Activated naive CD4-positive, alpha-beta T cell treated with anti-CD3 and anti-CD28 coated beads, Interleukin-2, amount 10 ng/mL, durations not matched to agents 7 days and 5 days (primary cell): ENCODE measurements at places on chromosomes 5 and 9.

DNA sequence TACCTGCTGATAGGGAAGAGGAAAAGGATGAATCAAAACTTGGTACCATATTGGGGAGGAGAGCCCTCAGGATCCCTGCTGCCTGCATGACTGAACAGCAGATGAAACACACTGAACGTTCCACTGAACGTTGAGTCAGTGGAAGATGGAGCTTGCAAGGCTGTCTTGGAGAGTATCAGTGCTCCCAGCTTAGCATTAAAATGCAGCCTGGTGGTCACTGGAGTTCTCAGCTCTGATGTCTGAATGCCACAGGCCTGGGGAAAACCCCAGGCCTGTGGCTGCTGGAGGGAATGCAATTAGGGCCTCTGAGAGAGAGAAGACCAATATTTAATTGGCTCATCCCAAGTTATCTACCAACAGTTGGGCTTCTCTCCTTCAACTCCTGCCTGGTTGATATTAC, 54.5 kb downstream of the PDE4D start:
- H3K4me3 ChIP-seq, result no peak overlapping the region
- no peaks in the 10 kb centered on the region for H3K4me1 ChIP-seq
- DNase-seq, result no peak
- no peak overlapping the region for H3K27ac ChIP-seq

GRCh38 chr9:78006734-78007133, 24.9 kb downstream of the GNAQ start:
- H3K4me1 ChIP-seq, result peaks cover 48% of the 10 kb centered on the region
- DNase-seq, result no peak
- peaks cover 20% of the 10 kb centered on the region for H3K36me3 ChIP-seq
- H3K27me3 ChIP-seq, result no peaks in the 10 kb centered on the region
- H3K4me3 ChIP-seq, result no peak overlapping the region

- H3K36me3 ChIP-seq, result no peaks in the 10 kb centered on the region
- no peaks in the 10 kb centered on the region for H3K4me1 ChIP-seq
- no peak overlapping the region for H3K27ac ChIP-seq
- H3K4me3 ChIP-seq, result no peak overlapping the region
These were observed 88.6 kb upstream of the FANCC start for GRCh38 chr9:95406121-95406520.

DNA sequence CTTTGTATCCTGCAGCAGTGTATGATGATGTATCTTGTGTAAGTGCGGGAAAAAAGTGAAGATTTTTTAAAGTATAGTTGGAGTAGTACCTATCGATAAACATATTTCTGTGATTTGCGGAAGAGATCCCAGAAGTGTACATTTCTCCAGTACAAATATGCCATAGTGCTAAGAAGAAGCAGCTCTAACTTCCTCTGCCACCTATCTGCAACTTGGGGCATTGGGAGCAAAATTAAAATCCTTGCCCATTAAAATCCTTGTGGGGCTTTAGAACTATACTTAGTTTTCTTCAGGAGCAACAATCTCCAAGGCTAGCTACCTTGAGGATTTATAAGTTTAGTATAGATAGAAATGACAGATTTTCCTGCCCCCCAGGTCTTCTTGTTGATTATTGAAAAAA, 123.7 kb downstream of the VCAN start:
- H3K36me3 ChIP-seq, result no peaks in the 10 kb centered on the region
- DNase-seq, result no peak
- H3K27me3 ChIP-seq, result no peaks in the 10 kb centered on the region
- no peak overlapping the region for H3K4me3 ChIP-seq

GRCh38 chr9:8558176-8558575, 758.6 kb upstream of the DMAC1 start:
- DNase-seq, result no peak
- H3K4me1 ChIP-seq, result no peaks in the 10 kb centered on the region
- no peak overlapping the region for H3K4me3 ChIP-seq
- H3K36me3 ChIP-seq, result no peaks in the 10 kb centered on the region
- H3K27me3 ChIP-seq, result no peaks in the 10 kb centered on the region

DNA sequence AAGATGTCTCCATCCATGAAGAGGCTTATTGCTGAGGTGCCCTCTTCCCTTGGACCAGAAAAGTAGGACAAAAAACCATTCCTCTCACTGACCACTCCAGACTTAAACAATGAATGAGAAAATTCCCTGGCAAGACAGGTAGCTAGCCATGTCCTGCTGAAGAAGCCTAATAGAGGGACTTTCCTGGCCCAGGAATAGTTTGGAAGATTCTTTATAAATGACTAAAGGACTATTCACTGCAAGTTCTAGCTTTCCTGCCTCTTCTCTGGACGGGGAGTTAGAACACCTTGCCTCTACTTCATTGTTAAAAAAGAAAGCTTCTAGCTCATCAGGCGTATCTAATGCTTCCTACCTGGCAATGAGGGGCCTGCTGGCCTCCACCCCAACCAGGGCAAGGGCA, 153.6 kb downstream of the NR3C1 start:
- DNase-seq, result no peak
- H3K27ac ChIP-seq, result no peak overlapping the region

GRCh38 chr9:130698514-130698913, 4.9 kb downstream of the EXOSC2 start:
- no peak overlapping the region for H3K4me3 ChIP-seq
- H3K4me1 ChIP-seq, result peaks cover 36% of the 10 kb centered on the region
- H3K36me3 ChIP-seq, result peaks cover 48% of the 10 kb centered on the region
- H3K27ac ChIP-seq, result no peak overlapping the region

DNA sequence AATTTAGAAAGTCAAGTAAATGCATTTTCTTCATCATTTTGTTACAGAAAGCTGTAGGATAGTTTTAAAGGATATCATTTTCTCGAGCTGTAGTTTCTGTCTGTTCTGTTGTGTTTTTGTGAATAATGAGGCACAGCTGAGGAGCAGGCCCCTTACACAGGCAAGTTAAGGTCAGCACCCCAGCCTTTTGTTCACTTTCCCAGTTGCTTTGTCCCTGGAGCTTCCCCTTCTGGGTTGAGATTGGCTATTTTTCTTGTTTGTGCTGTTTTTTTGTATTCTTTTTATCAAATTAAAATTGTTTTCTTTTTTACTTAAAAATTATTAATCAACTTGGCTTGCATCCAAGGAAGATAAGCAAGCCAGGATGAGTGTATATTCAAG, 213.8 kb upstream of the ACTBL2 start:
- H3K4me3 ChIP-seq, result no peak overlapping the region
- no peaks in the 10 kb centered on the region for H3K4me1 ChIP-seq
- no peak overlapping the region for H3K27ac ChIP-seq
- no peaks in the 10 kb centered on the region for H3K36me3 ChIP-seq
- peaks cover 3% of the 10 kb centered on the region for H3K27me3 ChIP-seq

DNA sequence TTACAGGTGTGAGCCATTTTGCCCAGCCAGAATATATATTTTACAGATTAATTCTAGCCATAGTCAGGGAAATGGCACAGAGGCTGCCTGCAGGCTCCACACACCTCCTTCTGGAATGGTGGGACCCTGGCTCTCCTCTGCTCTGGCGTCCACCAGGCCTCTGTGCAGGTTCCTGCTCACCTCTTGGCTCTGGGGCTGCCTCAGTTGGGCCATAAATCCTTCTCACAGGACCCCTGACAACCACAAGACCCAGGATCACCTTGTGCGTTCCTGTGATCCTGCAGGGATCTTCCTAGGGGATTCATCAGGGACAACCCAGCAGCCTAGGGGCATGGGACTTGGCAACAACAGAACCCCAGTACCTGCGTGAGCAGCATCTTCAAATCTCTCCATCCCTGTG, 93.0 kb upstream of the FSTL4 start:
- H3K4me1 ChIP-seq, result no peaks in the 10 kb centered on the region
- no peak overlapping the region for H3K4me3 ChIP-seq
- no peak overlapping the region for H3K27ac ChIP-seq
- H3K27me3 ChIP-seq, result peaks cover 14% of the 10 kb centered on the region

DNA sequence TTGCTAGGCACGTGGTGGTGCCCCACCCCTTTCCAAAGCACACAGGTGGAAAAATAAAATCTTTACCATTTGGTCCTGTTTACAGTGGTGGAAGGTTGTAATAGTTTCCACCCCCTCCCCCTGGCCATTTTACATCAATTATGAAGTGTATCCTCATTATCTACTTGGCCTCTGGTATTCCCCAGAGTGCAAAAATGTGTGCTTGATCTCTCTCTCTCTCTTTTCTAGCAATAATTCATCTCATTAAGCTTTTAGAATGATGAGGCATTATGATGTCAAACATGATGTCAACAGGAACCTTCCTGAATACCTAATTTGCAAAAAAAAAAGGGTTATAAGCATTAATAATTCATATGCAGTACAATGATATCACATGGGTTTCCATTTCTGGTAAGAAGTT, 3.1 kb downstream of the PDE8B start:
- H3K4me3 ChIP-seq, result no peak overlapping the region
- peaks cover 12% of the 10 kb centered on the region for H3K4me1 ChIP-seq
- H3K36me3 ChIP-seq, result no peaks in the 10 kb centered on the region
- peaks cover 88% of the 10 kb centered on the region for H3K27me3 ChIP-seq

DNA sequence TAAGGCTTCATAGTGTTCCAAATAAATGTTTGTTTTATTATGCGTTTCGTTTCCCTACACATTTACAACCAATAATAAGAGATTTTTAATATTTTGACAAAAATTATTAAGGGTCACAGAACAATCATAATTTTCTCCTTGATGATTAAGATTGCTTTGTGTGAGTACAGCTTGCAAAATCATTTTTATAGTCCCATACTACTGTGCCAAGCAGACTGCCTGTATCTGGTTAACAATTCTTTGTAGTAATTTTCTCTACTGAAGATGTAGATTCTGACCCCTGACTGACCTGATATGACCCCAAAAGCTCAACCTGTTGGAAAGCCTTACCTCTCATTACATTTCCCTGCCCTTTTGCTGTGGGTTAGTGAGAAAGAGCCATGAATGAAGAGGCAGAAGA, 311.9 kb upstream of the PIK3R1 start:
- H3K36me3 ChIP-seq, result no peaks in the 10 kb centered on the region
- H3K4me1 ChIP-seq, result no peaks in the 10 kb centered on the region
- H3K27me3 ChIP-seq, result no peaks in the 10 kb centered on the region
- no peak for DNase-seq

- no peak overlapping the region for H3K4me3 ChIP-seq
- no peaks in the 10 kb centered on the region for H3K4me1 ChIP-seq
- DNase-seq, result no peak
These were observed 308.7 kb downstream of the SPOCK1 start for GRCh38 chr5:137190441-137190840.

DNA sequence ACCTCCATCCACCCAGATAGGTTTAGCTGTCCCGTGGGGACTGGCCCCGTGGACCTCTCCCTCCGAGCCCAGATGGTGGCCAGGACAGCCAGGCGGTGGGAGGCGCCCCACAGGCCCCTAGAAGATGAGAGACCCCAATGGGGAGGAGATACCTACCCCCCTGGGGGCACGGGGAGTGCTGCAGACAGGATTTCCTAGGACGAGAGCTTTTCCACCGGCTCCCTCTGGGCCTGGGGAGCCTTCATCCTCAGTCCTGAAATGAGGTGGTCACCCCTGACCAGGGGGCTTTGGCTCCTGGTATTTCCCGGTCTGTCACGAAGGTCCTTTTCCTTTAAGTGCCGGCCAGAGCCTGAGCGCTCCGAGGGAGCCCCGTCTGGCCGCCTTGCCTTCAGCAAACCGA, 46.8 kb downstream of the MRPL36 start:
- no peak overlapping the region for H3K4me3 ChIP-seq
- no peaks in the 10 kb centered on the region for H3K4me1 ChIP-seq
- peaks cover 15% of the 10 kb centered on the region for H3K27me3 ChIP-seq
- no peaks in the 10 kb centered on the region for H3K36me3 ChIP-seq
- DNase-seq, result no peak

GRCh38 chr9:95044731-95045508, 272.6 kb downstream of the FANCC start:
- DNase-seq, result no peak
- peaks cover 32% of the 10 kb centered on the region for H3K27me3 ChIP-seq
- no peak overlapping the region for H3K27ac ChIP-seq
- H3K36me3 ChIP-seq, result no peaks in the 10 kb centered on the region
